ENCODE measurements at places on chromosomes 4 and X.

GRCh38 chr4:141658309-141658708, 21.9 kb downstream of the IL15 start:
- DNase-seq: no peak

DNA sequence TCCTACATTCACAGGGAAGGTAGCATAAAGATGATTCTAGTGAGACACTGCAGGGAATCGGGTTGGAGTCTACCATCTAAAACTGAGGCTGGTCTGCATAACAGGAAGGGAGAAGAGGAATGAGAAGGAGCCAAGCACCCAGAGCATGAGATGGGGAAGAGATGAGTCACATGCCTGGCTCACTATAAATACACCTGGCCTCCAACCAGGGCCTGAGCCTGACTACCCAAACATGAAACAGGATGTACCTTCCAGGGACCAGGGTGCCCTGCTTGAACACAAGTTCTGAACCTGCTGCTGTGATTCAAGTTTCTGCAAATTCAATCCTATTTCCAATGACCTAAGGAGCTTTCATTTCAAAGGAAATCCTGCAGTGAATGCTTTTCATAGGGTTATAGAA, 24.9 kb downstream of the CD99L2 start:
- DNase-seq: peak; percentile 39

GRCh38 chr4:77849278-77849965, 13.2 kb upstream of the MRPL1 start:
- DNase-seq: no peak

DNA sequence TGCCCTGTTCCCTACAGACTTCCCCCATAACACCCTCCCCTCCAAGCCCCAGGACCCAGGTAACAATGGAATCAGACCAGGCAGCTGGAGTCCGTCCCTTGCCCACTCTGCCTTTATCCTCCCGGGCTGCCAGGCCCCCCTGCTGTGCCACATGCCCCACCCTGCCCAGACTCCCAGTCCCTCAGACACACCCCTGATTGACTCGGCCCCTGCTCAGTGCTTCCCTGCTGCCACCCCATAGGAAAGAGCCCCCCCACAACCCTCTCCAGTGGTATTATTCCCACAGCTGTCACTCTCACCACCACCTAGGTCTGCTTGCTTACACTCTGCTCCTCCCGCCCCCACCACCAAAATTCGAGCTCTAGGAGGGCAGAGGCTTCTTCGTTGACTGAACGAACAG, 4.7 kb upstream of the NAA10 start:
- DNase-seq: no peak

GRCh38 chr4:87622303-87622702, 14.0 kb downstream of the DSPP start:
- DNase-seq: no peak

DNA sequence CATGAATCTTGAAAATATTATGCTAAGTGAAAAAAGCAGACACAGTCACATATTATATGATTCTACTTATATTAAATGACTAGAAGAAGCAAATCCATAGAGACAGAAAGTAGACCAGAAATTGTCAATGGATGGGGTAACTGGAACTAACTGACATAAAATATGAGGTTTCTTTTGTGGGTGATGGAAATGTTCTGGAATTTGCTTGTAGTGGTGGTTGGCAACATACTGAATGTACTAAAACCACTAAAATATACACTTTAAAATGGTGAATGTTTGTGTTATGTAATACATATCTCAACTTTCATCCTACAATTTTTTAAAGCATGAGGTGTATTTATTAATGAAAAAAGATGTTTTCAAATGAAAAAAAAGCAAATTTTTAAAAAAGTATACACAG, 14.7 kb downstream of the CNOT6L start:
- DNase-seq: peak; percentile 16

DNA sequence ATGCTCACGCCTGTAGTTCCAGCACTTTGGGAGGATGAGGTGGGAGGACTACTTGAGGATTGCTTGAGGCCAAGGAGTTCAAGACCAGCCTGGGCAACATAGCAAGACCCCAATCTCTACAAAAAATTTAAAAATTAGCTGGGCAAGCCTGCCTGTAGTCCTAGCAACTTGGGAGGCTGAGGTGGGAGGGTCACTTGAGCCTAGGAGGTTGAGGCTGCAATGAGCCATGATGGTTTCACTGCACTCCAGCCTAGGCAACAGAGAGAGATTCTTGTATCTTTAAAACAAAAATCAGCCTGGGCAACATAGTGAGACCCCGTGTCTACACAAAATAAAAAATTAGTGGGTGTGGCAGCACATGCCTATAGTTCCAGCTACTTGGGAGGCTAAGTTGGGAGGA, 1.9 kb downstream of the ZNF41 start:
- no peak for DNase-seq

DNA sequence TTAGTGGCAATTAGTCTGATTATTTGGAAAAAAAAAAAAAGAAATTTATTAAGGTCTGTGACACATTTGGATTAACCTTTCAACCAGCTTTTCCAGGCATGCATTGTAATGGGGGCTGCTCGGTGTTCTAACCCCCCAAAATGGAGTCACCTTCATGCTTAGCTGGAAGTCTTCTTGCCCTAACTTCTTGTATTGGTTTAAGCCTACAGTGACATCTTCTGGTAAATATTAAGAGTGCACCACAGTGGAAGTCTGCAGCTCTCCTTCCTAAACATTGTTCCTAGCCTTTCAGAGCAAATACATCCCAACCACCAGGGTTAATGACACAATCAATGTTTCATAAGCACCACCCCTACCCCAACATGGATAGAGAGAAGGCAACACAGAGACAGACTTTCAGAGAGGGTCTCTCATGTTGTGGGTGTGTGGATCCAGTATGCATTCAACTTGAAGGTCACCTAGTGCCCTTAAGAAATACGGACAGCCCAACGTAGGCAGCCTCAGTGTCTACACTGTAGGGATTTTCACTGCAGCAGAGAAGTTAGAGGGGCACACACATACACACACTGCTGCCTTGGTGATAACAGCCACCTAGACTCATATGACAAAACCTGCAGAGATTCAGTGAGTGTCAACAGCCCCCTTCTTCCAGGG, 142.9 kb upstream of the MBNL3 start:
- DNase-seq: peak; percentile 46
